Stimulated activated CD4-positive, alpha-beta T cell treated with anti-CD3 and anti-CD28 coated beads, TNF-alpha, amount 100 ng/mL, for 24 hours (primary cell): ENCODE measurements at places on chromosomes 13 and 19.

DNA sequence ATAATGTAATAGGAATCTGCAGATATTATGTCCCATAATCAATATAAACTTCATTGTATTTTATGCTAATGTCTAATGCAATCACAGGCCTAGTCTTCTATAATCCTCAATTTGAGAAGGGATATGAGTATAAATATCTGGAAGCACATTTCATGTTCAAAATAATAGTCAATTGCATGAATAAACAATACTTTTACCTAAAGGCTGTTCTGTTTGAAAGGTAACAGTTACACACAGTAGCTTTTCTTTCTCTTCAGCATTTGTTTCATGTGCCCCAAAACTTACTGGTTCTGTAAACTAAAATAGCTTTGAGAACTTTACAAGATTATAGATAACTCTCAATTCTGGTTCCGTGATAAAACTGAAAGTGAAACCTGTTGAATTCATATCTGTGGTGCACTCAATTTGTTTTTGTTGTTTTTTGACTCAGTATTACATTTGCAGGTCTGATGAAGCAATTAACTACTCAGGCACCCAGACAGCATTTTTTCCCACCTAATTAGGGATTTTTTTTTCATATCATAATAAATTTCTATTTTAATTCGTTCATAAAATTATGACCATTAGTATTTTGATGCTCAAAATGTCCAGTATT lies 1193.8 kb downstream of the SLITRK1 start:
- no peak for DNase-seq

DNA sequence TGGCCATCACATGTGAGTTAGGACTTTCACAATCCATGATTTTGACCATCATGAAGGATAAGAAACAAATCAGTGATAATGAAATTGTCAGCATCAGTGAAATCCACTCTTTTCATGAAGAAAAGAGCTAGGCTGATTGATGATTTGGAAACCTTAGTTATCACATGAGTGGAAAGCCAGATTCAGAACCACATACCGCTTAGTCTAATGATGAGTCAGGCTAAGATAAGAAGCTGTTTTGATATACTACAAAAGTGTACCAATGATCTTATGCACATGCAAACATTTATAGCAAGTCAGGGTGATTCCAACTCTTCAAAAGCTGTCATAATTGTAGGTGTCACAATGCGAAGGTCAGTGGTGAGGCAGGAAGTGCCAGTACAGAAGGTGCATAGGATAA lies 519.3 kb downstream of the GPC6 start:
- DNase-seq = no peak

DNA sequence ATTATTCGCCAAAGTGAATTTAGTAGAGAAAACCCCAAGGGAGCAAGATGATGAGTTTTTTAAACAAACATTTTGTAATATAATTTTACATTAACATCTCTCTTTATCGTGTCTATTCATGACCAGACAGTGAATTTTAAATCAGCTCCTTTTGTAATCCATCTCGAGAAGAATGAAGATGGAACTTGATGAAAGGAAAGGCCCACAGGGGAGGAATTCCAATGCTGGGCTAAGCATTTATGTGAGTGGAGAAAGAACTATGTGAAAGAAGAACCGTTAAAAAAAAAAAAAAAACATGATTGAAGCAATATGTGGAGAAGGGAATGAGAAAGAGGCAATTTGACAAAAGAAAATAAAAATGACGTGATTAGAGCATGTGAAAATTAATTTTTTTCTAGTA lies 170.6 kb downstream of the KCTD12 start:
- DNase-seq = no peak

DNA sequence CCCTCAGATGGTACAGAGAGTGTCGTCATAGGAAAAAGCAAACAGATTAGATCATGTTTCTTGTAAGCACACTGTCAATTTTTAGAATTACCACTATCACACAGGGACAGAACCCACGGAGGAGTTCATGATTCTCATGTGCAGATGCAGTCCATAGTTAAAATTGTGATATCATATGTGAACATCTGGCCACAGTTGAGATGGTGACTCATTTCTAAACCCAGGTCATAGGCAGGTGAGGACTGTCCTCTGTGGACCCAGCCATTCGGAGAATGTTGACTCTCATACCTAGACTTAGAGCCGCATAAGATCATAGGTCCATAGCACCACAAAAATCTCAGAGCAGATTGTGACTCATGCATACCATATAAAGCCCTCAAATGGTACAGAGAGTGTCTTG lies 17.8 kb upstream of the ZNF730 start:
- DNase-seq = no peak
